Stimulated activated CD4-positive, alpha-beta T cell treated with anti-CD3 and anti-CD28 coated beads, Interleukin-15, amount 100 ng/mL, for 48 hours (primary cell): ENCODE measurements at places on chromosomes 3 and 15.
A peak's percentile ranks its signal among the peaks of the same experiment; 100 is the strongest.

- DNase-seq = no peak
Measured at GRCh38 chr3:32733631-32734229, 48.7 kb downstream of the CNOT10 start.

DNA sequence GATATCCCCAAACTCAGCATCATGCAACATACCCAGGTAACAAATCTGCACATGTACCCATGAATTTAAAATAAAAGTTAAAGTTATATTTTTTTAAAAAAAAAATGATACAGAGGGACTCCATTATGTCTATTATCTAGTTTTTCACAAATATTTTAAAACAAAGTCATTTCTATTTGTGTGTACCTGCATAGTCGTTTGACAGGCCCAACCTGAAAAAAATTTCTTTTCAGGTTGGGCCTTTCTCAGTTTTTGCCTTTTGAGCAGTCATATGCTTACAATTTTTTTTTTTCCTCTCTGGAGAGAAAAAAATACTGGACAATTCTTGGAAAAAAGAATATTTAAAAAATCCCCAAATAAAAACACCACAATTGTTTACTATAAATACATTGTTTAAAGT lies 459.5 kb downstream of the FOXP1 start:
- DNase-seq = no peak

- no peak for DNase-seq
Measured at GRCh38 chr3:36762918-36763849, 1.2 kb downstream of the DCLK3 start.

- no peak for DNase-seq
Measured at GRCh38 chr15:28921919-28922706, 36.3 kb downstream of the APBA2 start.

- DNase-seq = no peak
Measured at GRCh38 chr15:43520138-43520537, 2.7 kb downstream of the MAP1A start.

GRCh38 chr3:33061782-33062181 lies 35.2 kb downstream of the GLB1 start:
- DNase-seq = no peak

- DNase-seq = no peak
Measured at GRCh38 chr3:45104715-45105711, 41.2 kb downstream of the CDCP1 start.

GRCh38 chr3:38579141-38579540 lies 70.3 kb downstream of the SCN5A start:
- DNase-seq = no peak

- DNase-seq = no peak
Measured at GRCh38 chr3:38489766-38490165, 6.4 kb upstream of the EXOG start.

DNA sequence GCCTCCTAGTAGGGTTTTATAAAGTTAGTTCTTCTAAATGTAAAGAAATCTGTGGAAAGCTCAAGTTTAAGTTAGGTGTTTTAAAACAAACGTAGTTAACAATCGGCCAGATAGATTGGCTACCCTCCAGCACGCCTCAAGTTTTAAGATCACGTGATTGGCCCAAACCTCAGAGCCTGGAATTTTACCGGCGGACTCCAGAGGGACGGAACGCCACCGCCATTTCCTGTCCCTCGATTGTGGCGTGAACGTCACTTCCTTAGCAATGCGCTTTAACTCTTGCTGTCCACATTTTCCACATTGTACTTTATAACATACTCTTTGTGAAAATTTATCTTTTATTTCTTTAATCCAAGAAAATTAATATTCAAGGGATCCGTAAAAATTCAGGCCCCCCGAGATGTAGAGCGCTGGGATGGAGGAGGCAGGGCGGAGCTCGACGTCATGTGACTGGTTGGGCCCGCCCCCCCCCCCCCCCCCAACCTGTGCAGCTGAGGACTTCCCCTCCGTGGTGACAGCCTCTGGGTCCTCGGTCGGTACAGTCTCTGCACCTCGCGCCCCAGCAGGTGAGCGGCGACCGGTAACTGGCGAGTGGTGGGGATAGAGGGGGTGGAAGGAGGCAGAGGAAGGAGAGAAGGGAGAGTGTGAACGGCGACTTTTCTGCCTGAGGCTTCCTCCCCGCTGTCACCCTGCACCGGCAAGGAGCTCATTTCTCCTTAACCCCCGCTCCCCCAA lies at the start of gene ATP6V1A:
Gene ATP6V1A (plus strand): TSS at position 488 of the 735 bp plus-strand sequence. CDS start 31,719 bp downstream, outside the sequence.
- DNase-seq = peak; percentile 80

DNA sequence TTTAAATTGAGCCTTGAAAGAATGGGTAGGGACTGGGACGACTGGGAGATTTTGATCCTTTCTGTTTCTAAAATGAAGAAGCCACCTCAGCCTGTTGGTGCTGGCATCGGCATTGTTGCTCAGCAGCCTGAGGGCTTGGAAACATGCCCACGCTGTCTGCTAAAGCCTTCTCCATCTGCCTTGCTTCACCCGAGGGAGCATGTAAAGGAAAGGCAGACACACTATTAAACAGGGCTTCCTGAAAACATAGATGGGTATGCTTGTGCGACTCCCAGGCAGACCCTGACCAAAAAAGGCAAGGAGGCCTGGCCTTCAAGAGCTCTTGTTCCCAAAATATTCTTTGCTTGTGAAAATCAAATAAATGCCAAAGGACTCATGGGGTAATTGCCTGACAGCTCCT lies 84.2 kb upstream of the SLC4A7 start:
- DNase-seq = no peak
